H1 (cell line): ENCODE measurements at places on chromosomes 7 and 10. TPM values are rescaled to one million over a fixed set of nuclear protein-coding genes. Genes with fewer than 3 reads are reported as not detected.
A peak's percentile ranks its signal among the peaks of the same experiment; 100 is the strongest.

- DNase-seq, result no peak
Measured at GRCh38 chr7:151843181-151843580, 33.7 kb downstream of the PRKAG2 start.

DNA sequence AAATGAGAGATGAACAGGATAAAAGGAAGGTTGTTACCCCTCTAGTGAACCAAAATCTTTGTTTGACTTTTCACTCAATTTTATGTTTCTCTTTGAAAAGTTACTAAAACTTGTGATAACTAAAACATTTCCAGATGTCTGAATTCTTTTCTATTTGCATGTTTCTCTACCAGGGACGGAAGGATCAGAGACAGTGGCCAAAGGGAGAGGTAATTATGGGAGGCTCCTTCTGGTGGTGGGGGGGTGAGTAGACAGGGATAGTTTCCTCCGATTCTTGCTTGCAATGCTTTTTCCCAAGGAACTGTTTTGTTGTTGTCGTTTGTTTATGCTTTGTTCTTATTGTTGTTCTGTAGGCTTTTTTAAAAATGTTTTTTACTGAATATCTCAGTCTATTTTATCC, 374.8 kb downstream of the INHBA start:
- no peak for DNase-seq

The SKAP2 gene
- 5.1 and 5.3 TPM in 2 replicates for total RNA-seq

The TWIST1 gene
- total RNA-seq, result 0.31 and 0.52 TPM in 2 replicates

DNA sequence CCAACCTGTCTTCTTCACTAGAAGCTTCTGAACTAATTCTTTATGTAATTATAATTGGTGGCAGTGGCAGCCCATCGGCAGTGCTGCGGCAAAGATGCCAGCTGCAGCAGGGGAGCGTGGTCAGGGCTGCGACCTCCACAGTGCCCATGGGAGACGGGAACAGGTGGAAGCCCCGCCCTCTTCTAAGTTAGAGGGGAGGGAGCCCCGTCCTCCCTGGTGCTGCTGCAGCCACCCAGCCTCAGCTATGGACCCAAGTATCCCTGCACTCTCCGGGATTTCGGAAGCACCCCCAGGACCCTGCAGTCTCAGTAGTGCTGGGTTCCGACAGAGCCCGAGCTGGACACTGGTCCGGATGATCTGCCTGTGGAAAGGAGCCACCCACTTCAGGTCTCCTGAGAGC, 117.0 kb upstream of the MBL2 start:
- no peak for DNase-seq

DNA sequence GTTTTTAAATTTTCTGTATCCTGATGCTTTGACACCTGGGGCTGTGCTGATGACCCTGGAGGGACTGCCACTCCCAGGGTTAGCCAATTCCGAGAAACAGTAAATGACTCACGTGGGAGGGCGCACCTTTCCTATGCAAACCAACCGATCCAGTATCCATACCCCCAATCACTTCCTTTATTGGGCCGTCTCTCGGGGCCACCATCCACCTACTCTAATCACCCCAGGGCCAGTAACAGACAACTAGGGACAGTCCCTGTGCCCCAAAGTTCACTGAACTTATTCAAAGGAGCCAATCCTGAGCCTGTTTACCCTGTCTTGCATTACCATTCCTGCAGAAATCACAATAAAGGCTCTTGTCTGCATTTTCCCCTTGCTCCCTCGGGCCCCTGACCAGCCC, 6.6 kb upstream of the LGI1 start:
- DNase-seq, result no peak

- no peak for DNase-seq
Measured at GRCh38 chr10:67269828-67270227, 344.0 kb downstream of the LRRTM3 start.

The NUDT13 gene
- 1.5 and 1.9 TPM in 2 replicates for total RNA-seq

The HABP2 gene
- not detected in 2 replicates for total RNA-seq

- no peak for DNase-seq
Measured at GRCh38 chr7:156450473-156450872, 190.1 kb upstream of the RNF32 start.

DNA sequence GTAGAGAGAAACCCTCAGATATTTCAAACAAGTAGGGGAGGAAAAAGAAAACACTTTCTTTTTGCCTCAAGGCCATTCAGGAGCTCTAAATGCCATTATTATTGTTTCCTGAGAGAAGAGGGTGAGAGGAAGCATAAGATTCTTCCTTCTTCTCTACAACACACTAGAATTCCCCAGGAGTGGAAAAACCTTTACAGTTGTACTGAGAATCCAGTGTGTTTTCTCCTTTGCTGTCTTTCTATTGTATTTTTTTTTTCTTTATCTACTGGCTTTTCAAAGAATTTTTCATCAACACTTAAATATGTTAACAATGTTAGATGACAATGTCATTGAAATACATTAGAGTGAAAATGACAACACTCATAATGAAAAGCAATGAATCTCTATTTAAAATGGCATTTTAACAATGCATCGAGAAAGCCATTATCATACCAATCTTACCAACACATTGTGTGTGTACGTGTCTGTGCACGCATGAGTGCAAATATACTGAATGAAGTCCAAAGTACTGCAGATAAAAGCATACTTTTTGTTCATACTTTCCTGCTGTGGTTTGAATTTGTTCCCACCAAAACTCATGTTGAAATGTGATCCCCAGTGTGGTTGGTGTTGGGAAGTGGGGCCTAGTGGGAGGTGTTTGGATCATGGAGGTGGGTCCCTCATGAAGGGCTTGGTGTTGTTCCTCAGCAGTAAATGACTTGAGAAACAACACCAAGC, 24.2 kb upstream of the MACC1 start:
- no peak for DNase-seq

DNA sequence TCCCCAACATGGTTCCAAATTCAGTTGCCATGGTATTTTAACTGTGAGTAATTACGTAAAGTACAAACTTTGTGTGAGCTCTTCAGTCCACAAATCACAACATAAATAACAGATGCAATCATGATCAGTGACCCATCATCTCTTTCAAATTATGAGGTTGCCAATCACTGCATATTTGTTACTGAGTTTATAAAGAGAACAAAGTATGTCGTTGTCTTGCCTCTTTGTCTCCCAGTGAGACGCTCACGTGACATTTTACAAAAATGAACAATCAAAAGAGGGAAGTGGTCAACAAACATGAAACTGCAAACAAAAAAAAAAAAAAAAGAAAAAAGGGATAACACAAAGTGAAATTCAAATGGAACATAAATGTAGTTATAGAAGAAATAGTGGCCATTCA, 122.7 kb upstream of the PDSS1 start:
- no peak for DNase-seq

GRCh38 chr10:88702848-88703597, 3.0 kb upstream of the LIPK start:
- DNase-seq, result no peak

The SH2D4B gene
- 0.10 and 0.13 TPM in 2 replicates for total RNA-seq

The SPDYE5 gene
- total RNA-seq, result not detected in 2 replicates

DNA sequence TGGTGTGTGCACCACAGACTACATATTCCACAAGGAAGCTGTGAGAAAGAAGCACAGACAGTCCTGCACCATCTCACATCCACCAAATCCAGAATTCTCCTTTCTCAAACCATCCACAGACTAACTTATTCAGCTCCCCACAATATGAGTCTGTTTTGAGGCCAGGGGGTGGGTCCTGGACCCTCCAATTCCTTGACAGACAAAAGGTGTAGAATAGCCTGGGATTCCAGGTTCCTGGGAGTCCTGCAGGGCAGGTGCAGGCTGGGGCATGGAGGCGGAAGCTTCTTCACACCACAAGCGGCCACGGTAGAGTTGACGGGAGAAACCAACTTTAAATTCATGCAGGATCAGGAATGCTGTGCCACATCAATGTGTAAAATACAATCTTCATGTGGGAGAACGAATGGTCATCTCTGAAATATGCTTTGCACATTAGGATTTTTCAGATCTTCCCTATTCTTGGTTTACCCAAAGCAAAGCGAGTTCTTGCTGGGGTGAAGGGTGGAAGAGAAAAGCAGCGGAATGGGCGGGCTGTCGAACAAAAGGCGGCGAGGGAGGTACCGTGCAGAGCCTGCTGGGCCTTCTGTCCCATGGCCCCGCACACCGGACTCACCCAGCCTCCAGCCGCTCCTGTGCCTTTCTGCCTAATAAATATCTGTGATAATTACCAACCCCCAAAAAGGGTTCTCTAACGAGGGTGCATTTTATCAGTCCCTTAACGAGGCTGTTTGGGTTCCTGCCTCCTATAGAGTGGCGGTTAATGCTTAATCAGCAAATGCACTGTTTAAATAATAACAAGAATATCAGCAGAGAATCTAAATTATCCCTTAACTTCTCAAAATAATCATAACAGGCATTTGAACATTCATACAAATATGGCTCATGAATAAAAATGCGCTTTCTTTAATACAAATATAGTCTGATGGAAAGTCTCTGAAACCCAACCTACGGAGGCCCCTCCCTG, 514.0 kb downstream of the DNAJB6 start:
- DNase-seq, result no peak

DNA sequence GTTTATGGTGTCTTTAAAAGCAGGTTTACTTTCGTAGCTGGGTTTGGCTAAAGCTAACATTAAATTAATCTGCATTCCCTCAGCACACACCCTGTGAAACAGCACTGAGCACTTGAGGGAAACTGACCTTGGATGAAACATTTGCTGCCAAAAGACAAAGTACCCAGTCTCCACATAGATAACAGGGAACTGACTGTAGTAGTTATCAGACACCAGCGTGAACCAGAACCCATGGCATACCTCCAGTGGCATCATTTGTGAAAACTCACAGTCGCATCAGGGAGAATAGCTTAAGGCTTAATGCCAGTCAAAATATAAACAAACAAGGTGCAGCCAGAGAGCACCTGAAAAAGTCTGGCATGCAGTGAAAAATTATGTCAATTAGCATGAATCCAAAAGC, 357.8 kb upstream of the C7orf33 start:
- DNase-seq, result no peak

The TAF6 gene
- 101 and 109 TPM in 2 replicates for total RNA-seq

DNA sequence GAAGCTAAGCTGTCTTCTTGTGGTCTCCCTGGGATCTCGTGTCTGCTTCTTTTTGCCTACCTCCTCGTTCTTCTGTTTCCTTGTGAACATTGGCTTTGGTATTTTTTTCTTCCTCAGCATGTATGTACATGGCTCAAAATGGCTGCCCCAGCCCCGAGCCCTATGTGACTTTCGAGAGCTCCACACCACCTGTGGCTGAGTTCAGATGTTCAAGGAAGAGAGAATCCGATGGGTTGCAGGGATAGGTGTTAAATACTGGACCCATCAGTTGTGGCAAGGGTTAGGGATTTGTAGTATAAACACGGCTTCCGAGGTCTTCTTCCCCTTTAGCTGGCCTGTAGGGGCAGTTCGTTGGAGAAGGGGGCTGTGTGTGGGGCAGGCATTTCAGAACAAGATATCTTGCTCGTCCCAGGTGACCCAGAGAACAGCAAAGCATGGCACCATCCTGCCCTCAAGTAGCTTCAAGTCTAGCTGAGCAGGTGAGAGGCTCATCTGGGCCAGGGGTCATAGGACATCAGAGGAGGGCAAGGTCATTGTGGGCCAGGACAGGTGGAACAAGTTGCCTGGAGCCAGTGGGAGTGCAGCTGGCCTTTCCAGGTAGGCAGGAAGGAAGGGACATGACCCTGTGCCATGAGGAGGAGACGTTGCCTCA, 57.2 kb upstream of the COMTD1 start:
- no peak for DNase-seq

The COL1A2 gene
- total RNA-seq, result 85.4 and 87.2 TPM in 2 replicates

- DNase-seq, result no peak
Measured at GRCh38 chr10:14552015-14552414, 221.3 kb upstream of the FRMD4A start.

The AZGP1 gene
- 0.29 and 0.52 TPM in 2 replicates for total RNA-seq

DNA sequence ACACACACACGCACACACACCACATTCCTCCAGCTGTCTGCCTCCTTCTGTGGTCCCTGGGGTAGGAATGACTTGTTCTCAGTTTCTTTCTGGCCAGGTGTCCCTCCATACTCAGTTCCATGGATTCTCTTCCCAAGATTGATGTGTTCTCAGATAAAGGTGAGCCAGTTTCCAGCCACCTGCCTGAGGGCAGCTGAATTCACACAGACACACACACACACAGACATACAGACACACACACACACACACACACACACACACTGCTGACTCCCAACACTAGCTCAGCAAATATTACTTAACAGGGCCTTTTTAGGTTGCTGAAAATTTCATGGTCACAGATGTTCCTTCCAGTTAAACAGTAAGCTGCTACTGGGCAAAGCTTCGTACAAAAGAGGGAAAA, 45.4 kb upstream of the GDF10 start:
- peak; percentile 14 for DNase-seq

GRCh38 chr7:141312828-141313521, 238.2 kb upstream of the AGK start:
- DNase-seq, result no peak

The PKD1L1 gene
- 0.22 and 0.25 TPM in 2 replicates for total RNA-seq

The EN2 gene
- not detected in 2 replicates for total RNA-seq

The TSPAN14 gene
- total RNA-seq, result 57.8 and 57.9 TPM in 2 replicates

GRCh38 chr10:87750817-87751216, 67.2 kb downstream of the ATAD1 start:
- DNase-seq, result no peak

DNA sequence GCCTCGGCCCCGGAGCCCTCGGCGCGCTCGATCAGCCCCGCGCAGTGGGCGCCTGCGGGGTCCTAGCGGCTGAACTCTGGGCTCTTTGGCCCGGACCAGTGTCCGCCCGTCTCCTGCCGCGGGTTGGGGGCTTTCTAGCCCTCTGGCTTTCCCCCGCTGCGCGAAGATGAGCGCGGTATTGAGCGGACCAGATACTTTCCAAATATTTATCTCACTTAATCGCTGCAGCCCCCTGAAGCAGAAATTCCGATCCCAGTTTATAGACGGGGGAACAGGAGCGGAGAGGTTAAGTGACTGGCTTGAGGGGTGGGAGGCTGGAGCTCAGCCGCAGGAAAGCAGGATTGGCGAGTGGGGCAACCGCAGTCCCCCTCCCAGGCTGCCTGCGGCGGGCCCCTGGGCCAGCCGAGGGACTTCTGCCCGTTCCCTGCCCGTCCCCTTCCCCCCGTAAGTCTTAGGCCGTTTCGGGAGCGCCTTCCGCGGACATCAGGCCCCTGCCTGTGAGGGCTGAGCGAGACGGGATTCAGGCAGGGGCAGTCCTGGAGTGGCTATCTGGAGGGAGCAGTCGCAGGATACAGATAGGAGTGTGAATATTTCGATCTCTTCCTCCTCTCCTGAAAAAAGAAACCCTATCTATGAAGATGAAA, 565 bp downstream of the STRIP2 start:
- DNase-seq, result no peak
